ENCODE measurements at places on chromosomes 16 and 17. TPM values are rescaled to one million over a fixed set of nuclear protein-coding genes. Genes with fewer than 3 reads are reported as not detected.

Gene CMIP
- total RNA-seq: 20.8 TPM

Gene ABCC12
- not detected for total RNA-seq

Gene GP1BA
- total RNA-seq: 0.49 TPM

Gene DHRS7C
- total RNA-seq: not detected

Gene CCL16
- not detected for total RNA-seq

Gene WDR45B
- 52.5 TPM for total RNA-seq

Gene CFAP97D1
- total RNA-seq: not detected

Gene LCAT
- total RNA-seq: 8.1 TPM

Gene SLC4A1
- total RNA-seq: not detected

Gene SLC5A11
- 0.40 TPM for total RNA-seq

- no peak for DNase-seq
These were observed 67.4 kb downstream of the CYB561 start for GRCh38 chr17:63378411-63379375.

DNA sequence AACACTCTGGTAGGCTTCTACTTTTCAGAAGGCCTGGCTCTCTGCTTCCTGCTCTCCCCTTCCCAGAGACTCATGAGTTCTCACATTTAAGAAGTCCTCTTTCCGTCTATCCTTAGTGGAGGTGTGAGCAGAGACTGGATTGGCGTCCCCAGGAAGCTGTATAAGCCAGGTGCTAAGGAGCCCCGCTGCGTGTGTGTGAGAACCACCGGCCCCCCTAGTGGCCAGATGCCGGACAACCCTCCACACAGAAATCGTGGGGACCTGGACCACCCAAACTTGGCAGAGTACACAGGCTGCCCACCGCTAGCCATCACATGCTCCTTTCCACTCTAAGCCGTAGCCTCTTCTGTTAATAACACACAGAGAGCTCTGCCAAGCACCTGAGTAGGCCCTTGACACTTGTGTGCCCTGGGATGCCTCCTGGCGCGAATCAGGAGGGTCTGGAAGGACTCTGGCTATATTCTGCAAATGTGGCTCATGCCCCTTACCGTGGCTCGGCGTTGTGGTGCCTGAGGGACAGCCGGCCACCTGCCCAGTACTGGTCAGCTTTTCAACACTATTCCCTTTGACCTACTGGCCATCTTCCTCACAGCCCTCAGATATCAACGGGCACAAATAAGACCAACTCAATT, 13.9 kb downstream of the CYB5D2 start:
- no peak for DNase-seq

GRCh38 chr17:73313526-73314127, 1.8 kb upstream of the CDC42EP4 start:
- no peak for DNase-seq

- no peak for DNase-seq
These were observed 37.9 kb upstream of the SLC38A10 start for GRCh38 chr17:81332914-81333528.

- DNase-seq: no peak
These were observed 116.5 kb downstream of the SALL1 start for GRCh38 chr16:51034481-51035109.

DNA sequence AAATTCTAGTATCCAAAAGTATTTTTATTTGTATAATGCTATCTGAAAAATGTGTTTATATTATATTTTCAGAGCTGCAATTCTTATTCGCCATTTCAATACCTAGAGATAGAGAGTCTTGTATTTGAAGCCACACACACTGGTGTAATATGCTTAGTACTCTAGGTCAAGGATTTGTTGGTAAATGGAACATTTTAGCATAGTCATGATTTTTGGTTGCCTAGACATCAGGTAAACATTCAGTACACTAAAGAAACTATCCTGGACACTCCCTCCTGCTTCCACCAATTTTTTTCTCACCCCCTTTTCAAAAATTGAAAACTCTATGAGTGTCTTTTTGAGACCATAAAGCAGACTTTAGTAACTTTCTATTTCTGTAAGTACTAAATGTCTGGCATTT, 20.8 kb downstream of the ABHD15 start:
- no peak for DNase-seq

DNA sequence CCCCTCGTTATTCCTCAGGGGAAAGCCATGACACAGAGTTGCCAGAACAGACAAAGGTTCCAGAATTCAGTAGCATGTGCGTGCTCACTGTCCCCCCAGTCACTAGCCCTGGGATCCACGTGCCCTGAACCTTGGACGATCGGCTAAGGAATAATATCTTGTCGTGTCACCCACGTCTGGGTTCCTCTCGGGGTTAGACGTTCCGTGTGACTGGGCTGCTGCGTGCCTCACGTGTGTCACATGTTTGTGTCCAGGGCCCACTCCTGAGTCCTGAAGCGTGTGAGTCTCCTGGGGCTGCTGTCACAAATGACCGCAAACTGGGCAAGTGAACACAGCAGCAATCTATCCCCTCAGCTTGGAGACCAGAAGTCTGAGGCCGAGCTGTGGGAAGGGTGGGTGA, 12.4 kb upstream of the ZNF469 start:
- DNase-seq: no peak

DNA sequence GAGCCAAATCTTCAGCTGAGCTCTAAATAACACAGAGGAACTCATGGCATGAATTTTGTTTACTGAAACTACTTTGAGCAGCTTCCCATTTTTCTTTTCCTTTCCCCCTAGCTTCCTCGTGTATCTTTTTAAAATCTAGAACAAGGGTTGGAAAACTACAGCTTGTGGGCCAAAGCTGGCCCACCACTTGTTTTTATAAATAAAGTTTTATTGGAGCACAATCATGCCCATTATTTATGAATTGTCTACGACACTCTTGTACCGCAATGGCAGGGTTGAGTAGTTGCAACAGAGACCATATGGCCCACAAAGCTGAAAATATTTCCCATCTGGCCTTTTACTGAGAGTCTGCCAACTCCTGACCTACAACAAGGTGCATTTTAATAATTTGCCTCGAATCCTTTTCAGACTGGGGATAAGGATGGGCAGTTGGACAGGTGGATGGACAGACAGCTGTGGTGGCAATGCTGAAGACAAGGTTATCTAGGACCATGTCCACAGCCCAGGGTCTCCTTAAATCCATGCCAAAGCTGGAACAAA, 87.7 kb downstream of the RMI2 start:
- DNase-seq: no peak

DNA sequence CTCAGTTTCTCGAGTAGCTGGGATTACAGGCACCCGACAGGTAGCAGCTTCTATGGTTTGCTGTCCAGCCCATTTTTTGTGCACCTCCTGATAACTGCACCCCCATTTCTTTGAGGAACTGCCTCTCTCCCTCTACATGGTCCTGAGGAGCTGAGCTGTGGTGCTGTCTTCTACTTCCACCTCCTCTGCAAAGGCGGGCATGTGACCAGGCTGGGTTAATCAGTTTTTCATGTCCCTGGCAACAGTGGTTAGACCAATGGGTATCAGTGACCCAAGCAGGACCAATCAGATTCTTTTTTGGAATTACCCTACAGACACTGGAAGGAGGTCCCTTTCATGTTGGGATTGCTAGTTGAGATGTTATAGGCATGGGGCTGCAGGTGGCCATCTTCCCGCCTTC, 41.3 kb downstream of the TBX21 start:
- no peak for DNase-seq

DNA sequence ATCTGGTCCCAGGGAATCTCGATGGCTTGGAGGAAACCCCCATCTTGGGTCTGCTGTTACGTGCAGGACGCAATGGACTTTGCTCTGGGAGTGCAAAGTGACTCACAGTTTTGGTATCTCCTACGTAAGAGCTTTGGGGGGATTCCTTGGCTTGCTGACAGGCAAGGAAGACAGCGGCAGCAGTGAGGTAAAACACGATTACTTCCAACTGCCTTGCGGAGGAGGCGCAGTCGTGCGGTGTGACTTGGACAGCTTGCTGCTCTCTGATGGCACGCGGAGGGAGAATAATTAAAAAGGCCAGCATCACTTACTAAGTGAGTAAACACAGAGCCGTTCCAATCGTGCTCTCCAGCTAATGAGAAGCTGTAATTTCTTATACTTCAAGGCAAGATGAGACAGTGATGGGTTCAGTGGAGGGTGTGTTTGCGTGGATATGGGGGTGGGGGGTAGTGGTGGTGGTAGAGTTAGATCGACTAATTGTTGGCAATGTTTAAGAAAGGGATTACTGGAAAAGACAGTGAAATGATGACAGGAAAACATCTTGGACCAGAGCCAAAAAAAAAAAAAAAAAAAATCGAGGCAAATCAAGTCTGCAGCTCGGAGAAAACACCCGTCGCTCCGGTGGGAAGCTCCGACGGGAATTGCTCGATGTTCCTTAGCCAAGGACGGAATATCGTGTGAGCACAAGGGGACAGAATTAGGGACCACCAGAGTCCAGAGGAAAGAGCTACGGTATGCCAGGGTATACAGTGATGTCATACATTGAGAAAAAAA, 184.8 kb upstream of the ZFHX3 start:
- DNase-seq: no peak

- DNase-seq: no peak
These were observed 67.7 kb downstream of the HLF start for GRCh38 chr17:55332296-55333041.

DNA sequence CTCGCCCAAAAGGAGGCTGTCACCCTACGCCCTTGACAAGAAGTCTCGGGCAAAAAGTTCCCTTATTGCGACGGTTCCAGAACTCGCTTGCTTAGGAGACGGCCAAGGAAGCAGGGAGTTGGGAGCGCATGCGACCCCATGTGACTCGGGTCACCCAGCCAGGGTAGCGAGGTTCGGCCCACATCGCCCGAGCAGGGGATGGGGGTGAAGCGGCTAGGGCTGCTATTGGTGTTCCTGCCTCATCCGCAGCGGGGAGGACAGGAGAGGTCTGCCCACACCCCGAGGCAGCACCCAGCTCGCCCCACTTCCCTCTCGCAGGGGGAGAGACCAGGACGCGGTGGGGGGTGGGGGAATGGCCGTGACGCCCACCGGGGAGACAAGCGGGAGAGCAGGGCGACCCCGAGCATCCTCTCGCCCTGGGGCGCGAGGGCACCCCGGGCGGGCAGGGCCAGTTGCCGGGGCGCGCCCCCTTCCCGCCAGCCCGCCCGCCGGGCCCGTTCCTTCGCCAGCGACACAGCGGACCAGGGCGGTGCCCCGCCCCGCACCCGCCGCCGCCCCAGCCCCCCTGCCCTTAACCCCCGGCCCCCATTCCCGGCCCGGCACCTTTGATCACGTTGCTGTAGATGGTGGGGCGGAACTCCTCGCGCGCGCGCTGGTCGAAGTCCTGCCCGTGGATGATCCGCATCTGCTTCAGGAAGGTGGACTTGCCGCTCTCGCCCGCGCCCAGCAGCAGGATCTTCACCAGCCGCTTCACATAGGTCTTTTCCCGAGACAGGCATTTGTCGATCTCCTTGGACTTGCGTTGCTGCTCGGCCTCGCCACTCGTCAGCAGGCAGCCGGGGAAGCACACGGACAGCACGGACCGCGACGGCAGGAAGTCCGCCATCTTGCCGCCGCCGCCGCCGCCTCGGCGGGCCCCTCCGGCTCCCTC, 567 bp downstream of the GNA13 start:
- DNase-seq: peak; percentile 53

DNA sequence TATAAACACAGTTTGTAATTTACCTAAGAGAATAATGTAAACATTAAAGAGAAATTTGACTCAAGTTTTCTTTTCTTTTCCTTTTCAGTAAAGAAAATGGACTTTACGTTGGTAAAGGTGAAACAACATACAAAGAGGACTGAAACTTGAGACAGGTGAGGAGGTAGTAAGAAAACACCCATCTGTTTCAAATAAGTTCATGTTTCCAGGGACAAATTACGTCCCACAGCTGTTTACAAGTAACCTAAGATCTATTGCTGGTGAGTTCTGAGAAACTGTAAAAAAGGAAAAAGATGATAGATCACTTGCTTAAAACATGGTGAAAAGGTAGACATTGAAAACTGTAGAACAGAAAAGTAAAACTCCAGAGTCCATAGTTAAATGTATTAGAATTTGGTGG, 4.8 kb upstream of the ABCA5 start:
- no peak for DNase-seq

DNA sequence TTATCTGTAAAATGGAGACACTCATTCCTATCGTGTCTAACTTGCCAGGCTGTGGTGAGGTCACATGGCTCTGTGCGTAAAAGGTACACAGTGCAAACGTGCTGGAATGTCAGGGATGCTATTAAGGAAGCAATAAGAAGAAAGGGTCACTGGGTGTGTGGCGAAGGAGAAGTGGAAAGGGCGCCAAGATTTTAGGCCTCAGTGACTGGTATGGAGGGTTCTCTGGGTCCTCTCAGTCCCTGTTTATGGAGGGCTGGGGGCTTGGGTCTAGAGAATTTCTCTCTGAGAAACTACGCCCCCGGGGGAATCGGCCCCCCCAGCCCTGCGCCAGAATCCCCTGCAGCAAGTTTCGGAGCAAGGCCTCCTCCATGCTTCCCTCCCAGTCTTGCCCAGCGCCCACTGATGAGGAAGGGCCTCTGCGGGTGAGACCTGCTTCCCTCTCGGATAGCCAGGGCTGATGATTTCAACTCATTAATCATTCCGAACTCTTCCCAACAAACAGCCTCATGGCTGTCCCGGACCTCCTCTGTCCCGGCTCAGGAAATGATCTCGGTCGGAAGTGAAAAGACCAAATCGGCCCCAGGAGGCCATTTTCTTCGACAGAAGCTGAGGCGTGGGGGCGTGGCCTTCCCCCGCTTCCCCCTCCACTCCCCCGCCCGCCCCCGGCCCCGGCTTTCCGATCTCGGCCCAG, 1.2 kb upstream of the HEXIM1 start:
- no peak for DNase-seq

- no peak for DNase-seq
These were observed 13.3 kb downstream of the UTS2R start for GRCh38 chr17:82384730-82385481.

DNA sequence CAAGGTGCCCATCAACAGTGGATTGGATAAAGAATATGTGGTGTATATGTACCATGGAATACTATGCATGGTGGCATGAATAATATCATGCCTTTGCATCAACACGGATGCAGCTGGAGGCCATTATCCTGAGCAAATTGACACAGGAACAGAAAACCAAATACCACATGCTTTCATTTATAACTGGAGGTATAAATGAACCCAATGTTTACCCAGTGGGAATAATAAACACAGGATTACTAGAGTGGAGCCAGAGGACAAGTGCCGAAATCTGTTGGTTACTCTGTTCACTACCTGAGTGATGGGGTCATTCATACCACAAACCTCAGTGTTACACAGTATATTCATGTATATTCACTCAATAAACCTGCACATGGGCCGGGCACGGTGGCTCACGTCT, 125.2 kb downstream of the CDH11 start:
- DNase-seq: no peak

DNA sequence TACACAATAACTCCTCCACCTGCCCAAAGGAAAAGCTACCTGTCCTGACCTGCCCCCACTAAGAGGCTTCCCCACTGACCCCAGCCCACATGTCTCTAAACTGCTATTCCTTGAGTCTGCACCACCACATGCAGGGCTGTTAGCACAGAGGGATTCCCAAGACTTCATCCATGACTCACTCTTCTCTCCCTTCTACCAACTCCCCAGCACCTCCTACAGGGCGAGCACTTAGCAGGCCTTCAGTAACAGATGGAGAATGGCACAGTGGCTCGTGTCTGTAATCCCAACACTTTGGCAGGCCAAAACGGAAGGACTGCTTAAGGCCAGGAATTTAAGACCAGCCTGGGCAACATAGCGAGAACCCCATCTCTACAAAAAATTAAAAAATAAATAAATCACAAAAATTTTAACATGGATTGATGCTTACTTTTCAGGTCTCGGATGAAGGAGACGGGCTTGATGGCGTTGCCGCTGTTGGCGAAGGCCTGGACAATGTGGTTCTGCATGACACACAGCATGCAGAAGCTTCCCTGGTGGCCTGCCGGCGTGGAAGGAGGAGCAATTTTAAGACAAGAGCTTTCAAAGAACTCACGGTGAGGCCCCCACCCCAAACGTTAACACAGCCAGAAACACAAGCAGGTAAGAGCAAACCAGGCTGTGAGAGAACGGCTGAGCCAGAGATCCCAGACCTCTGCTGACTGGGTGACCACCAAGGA, 12.0 kb downstream of the USP36 start:
- no peak for DNase-seq
